Skeletal muscle tissue (tissue), 5 donors: ENCODE measurements at places on chromosomes 3 and 15. TPM values are rescaled to one million over a fixed set of nuclear protein-coding genes. Genes with fewer than 3 reads are reported as not detected.

The DZIP1L gene
- total RNA-seq, result 13.6 TPM

The TMEM158 gene
- total RNA-seq, result 0.52 TPM

The TNNC1 gene
- 461 TPM for total RNA-seq

The RTP3 gene
- under 0.01 TPM for total RNA-seq

The ERICH6 gene
- not detected for total RNA-seq

The MB21D2 gene
- 24.0 TPM for total RNA-seq

The GXYLT2 gene
- 31.8 TPM for total RNA-seq

The AQP9 gene
- total RNA-seq, result 2.1 TPM

The TIMP4 gene
- total RNA-seq, result 4.7 TPM

The MYL3 gene
- total RNA-seq, result 53.2 TPM

The MYO5A gene
- total RNA-seq, result 9.4 TPM

The MYO1E gene
- total RNA-seq, result 29.7 TPM

The SKIL gene
- total RNA-seq, result 32.4 TPM

The CTXN2 gene
- total RNA-seq, result not detected

The EPM2AIP1 gene
- 22.4 TPM for total RNA-seq

The TGM5 gene
- total RNA-seq, result not detected

The GOLGA6C gene
- not detected for total RNA-seq

The UNC45A gene
- total RNA-seq, result 30.3 TPM

The CCR5 gene
- 0.52 TPM for total RNA-seq

The FAIM gene
- 12.5 TPM for total RNA-seq

The TRIM42 gene
- total RNA-seq, result not detected

The ALS2CL gene
- total RNA-seq, result 5.2 TPM

The GOLIM4 gene
- total RNA-seq, result 23.5 TPM

The METTL6 gene
- total RNA-seq, result 42.3 TPM

The CFAP44 gene
- total RNA-seq, result 6.3 TPM

The ITIH4 gene
- total RNA-seq, result 4.2 TPM

The ITIH1 gene
- total RNA-seq, result under 0.01 TPM
